ENCODE measurements at places on chromosomes 5 and 9. TPM values are rescaled to one million over a fixed set of nuclear protein-coding genes. Genes with fewer than 3 reads are reported as not detected.
A peak's percentile ranks its signal among the peaks of the same experiment; 100 is the strongest.

GRCh38 chr5:162174358-162174974 lies 106.9 kb downstream of the GABRG2 start:
- no peak for DNase-seq

DNA sequence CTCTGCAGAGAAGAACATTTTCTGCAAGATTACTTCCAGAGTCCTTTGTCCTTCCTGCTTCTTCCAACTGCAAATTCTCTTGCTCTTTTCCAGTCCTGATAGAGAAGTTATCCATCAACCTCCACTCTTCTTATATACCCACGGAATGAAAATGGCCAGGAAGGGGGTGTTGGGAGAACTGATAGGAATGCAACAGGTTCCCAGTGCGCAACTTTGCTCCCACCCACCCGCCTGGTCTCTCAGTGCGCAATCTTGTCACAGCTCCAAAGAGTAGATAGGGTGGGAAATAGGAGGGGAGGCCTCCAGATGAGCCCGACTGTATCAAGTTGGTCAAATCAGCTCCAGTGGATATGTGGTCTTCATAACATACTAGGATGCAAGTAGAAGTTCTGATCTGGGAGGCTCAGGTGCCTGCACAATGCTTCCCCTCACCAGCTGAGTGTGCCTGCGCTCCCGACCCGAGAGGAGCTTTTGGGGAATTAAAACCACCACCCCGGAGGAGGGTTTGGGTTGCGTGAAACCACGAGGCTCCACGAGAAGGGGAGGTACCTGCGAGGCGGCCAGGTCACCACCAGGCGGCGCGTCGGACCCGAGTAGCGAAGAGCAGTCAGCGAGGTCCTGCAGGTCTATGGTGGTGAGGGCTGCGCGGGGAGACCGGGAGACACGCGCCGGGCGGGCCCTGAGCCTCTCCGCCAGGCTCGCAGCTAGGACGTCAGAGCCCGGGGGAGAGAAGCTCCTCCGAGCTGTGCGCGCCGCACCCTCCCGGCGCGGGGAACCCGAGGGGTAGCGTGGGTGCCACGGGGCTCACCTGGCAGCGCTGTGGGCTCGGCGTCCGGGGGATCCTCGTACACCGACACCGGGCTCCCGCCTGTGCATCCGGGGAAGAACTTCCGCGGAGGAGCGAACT lies 835 bp downstream of the MCIDAS start:
- DNase-seq, result peak; percentile 83

- DNase-seq, result no peak
Observed at GRCh38 chr5:10625700-10626472, 62.0 kb downstream of the ANKRD33B start.

- DNase-seq, result no peak
Observed at GRCh38 chr5:180499684-180500083, 5.5 kb downstream of the CNOT6 start.

GALNT12 gene
- total RNA-seq, result 0.22 TPM

ANXA6 gene
- 331 TPM for total RNA-seq

- DNase-seq, result no peak
Observed at GRCh38 chr5:142073362-142073988, 35.1 kb upstream of the NDFIP1 start.

- no peak for DNase-seq
Observed at GRCh38 chr9:99663297-99663696, 158.4 kb upstream of the NR4A3 start.

DNA sequence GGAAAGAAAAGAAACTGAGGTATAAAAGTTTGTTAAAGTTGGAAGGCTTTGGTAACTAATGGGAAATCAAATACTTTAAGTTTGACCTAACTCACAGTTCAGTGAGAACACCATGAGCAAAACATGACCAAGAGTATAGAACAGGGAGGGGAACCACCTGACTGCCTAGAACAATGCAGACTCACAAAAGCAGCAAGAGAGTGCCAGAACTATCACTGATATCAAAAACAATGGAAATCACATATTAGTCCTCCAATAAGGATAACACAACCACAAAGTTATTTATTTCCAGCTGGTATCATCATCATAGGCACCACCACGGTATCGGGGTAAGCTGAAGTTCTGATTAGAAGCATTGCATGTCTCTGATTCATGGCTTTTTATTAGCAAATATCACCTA lies 77.5 kb downstream of the TRPM6 start:
- no peak for DNase-seq

DPH7 gene
- 69.1 TPM for total RNA-seq

DNA sequence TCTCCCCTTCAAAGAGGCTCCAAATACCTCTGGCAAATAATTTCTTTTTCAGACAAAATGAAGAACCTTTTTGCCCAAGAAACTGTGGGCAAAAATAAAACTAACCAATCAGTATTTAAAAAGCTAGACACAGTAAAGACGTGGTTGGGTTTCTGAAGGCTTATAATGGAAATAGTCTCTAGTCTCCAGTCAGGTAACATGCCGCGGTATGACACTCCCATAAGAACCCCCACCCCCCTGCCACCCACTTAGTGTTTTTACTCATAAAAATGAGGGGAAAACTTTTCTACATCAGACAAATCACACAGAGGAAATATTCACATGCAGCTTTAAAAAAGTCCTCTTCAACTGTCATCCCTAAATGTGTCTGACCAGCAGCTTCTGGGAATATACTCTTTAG lies 105.3 kb downstream of the THBS4 start:
- no peak for DNase-seq

GRCh38 chr5:56128113-56128512 lies 105.0 kb downstream of the ANKRD55 start:
- DNase-seq, result no peak

GRCh38 chr5:89399548-89399947 lies 516.6 kb upstream of the MEF2C start:
- DNase-seq, result no peak

- DNase-seq, result no peak
Observed at GRCh38 chr9:33620738-33621439, 96.8 kb downstream of the ANKRD18B start.

DNA sequence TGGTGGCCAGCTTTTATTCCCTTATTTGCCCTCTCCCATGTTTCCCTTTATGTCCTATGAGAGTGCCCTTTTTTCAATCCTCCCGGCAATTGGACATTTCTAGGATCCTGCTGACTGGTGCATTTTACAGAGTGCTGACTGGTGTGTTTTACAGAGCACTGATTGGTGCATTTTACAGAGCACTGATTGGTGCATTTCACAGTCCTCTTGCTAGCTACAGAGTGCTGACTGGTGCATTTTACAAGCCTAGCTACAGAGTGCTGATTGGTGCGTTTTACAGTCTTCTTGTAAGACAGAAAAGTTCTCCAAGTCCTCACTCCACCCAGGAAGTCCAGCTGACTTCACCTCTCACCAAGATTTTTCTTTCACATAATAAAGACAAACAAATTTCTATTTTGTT lies 15.4 kb upstream of the FANCC start:
- DNase-seq, result no peak

OCLN gene
- 2.1 TPM for total RNA-seq

- no peak for DNase-seq
Observed at GRCh38 chr5:102651466-102651865, 103.6 kb upstream of the PAM start.

GRCh38 chr5:89120719-89121118 lies 237.7 kb upstream of the MEF2C start:
- no peak for DNase-seq

DNA sequence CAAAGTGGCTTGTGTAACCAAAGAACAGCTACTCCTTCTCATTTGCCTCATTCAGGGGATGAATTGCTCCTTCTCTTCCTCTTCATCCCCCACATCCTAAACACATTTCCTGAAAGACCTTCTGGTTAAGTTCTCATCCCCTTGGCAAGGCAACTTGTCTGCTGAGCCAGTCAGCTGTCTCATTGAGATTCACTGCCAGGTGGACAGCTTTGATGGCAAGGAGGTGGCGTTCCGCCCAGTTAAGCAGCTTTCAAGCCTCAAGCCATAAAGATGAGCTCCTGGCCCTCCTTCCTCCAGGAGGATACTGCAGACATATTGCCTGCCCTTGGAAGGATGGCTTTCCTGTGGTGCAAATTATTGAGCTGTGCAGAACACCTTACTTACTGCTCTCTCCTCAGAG lies 448.6 kb upstream of the MPDZ start:
- DNase-seq, result peak; percentile 89

DNA sequence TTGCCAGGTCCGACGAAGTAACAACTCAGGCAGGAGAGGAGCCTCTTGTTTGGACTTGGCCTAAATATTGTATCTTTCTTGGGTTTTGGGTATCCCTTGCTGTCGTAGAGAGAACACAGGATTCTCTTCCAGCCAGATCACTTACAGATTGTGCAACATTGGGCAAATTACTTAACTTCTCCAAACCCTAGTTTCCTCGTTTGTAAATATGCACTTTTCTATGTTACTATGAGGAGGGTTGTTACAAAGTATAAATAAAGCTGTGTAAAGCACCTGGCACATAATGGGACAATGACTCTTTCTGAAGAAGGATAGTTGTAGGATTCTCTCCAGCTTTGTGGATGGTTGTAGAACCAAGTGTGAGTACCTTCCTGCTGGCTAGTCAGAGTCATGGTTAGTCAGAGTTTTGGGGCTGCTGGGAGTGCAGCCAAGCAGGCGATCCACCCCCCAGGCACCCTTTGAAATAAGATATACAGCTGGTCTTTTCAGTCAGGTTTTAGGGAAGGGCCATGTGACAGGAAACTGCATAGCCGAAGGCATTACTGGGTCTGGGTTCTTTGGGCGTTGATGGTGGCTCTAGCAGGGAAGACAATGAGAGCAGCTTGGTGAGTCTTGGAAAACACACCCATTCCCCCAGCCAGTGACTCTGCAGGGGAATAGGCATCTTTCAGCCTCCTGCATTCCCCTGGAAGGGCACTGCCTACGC lies 49.9 kb upstream of the GDNF start:
- peak; percentile 80 for DNase-seq

DNA sequence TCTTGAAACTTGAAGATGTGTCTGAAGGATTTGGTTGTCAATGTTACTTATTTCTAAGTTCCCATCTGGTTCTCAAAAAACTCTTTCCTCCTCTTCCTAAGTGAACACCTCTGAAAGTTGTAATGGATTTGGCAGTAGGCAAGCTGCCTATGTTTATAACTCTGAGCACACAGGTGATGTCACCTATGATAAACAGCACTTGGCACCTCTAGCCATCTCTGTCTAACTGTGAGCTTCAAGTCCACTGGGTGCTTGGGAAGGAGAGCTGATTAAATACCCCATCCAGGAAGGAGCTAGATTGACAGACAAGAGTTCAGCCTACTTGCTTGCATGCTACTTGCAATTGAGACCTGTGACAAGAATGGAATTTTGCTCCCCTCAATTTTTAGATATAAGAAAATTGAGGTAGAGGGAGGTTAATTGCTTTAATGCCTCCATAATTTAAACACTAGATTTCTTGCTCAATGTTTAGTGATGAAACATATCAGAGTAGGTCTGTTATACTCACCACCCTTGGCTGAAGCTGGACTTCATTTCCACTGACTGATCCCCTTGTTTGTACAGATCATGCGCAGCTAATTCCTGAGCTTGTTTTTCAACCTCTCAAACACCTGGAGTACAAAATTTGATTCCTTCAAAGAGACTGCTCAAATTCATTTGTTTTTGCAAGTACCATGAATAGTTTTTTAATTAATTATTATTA lies 49.9 kb downstream of the PDE4D start:
- no peak for DNase-seq

DNA sequence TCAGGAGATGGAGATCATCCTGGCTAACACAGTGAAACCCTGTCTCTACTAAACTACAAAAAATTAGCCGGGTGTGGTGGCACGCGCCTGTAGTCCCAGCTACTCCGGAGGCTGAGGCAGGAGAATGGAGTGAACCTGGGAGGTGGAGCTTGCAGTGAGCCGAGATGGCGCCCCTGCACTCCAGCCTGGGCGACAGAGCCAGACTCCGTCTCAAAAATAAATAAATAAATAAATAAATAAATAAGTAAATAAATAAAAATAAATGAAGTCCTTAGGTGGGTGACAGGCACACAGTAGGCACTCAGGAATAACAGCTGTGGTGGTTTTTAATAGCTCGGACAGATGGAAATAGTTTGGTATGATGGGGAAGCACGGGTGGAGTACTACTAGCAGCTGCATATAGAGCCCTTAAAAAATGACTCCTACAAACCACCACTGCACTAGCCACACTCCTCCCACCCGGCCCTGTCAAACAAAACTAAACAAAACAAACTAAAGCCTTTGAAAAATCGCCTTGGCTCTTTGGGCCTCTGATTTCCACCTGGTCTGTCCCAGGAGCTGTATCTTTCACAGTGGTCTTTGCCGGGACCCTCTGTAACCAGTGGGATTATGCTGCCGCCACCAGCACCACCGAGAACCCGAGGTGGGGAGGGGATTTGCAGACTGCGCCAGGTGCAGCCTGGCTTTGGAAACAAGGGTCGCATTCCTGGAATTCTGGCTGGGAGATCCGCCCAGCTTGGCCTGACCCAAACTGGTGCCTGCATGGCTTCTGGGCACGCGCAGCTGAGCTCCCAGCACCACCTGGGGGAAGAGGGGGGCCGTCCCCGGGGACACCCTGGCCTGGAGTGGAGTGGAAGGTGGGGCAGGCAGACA lies 5.1 kb upstream of the WDR5 start:
- peak; percentile 64 for DNase-seq

DNA sequence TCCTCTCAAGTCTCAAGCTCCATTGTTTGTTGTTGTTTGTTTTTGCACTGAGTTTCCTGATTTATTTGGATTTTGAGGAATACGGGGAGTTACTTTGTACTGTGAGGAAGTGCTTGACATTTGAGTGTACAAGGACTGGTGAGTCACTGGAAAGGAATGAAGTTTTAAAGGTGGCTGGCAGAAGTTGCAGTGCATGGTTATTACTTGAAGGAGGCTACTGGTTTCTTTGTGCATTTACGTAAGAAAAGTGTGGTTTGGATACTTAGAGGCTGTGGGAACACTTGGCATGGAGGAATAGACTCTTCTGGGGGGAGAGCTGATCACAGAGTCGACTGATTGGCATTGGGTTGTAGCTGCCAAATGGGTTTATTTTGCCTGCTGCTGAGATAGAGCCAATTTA lies 919.0 kb downstream of the TAF11L14 start:
- DNase-seq, result peak; percentile 34

- DNase-seq, result no peak
Observed at GRCh38 chr9:89740722-89741121, 135.9 kb downstream of the GADD45G start.

DBH gene
- total RNA-seq, result not detected

FGF10 gene
- total RNA-seq, result not detected

DNA sequence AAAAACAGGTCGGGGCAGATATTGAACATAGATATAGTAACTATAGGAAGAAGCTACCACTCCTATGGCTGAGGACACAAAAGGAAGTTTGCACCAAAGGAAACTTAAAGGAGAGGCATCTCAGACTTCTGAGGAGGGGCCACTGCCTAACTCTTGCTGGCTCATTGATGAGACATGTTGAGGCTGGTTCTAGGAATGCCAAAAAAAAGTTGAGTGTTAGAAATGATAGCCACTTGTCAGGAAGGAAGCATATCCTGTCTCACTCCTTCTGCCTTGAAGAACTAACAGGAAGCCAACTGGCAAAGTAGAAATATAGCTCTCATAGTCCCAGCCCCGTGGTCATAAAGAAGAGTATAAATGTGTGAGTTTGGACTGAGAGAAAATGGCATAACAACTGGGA lies 23.3 kb upstream of the STOM start:
- DNase-seq, result peak; percentile 49

GRCh38 chr9:545480-545879 lies 296.0 kb upstream of the DMRT1 start:
- peak; percentile 91 for DNase-seq

GRCh38 chr5:174376726-174377373 lies 331.3 kb downstream of the NSG2 start:
- no peak for DNase-seq
